ENCODE measurements at places on chromosomes 2 and 18.
A peak's percentile ranks its signal among the peaks of the same experiment; 100 is the strongest.

GRCh38 chr2:7934476-7934875, 747.4 kb upstream of the ID2 start:
- no peak for DNase-seq

DNA sequence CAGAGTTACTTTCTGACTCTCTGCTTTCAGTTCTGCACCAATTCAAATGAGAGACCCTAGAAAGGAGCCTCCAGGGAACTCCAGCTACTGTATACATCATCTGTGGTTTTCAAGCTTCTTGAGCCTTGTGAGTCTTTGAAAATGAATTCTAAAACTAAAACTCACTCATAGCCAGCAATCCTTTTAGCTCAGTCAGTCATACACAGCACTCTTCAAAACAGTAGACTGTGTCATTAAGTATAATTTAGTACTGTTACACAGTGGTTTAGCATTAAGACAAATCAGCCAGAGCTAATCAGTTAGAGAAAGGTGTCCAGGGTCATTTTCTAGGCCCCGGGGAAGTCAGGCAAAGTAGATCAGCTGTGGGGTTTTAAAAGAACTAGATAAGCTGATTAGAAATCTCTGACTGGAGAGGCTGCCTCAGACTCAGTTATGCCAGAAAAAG, 322.1 kb upstream of the THUMPD2 start:
- DNase-seq = no peak

DNA sequence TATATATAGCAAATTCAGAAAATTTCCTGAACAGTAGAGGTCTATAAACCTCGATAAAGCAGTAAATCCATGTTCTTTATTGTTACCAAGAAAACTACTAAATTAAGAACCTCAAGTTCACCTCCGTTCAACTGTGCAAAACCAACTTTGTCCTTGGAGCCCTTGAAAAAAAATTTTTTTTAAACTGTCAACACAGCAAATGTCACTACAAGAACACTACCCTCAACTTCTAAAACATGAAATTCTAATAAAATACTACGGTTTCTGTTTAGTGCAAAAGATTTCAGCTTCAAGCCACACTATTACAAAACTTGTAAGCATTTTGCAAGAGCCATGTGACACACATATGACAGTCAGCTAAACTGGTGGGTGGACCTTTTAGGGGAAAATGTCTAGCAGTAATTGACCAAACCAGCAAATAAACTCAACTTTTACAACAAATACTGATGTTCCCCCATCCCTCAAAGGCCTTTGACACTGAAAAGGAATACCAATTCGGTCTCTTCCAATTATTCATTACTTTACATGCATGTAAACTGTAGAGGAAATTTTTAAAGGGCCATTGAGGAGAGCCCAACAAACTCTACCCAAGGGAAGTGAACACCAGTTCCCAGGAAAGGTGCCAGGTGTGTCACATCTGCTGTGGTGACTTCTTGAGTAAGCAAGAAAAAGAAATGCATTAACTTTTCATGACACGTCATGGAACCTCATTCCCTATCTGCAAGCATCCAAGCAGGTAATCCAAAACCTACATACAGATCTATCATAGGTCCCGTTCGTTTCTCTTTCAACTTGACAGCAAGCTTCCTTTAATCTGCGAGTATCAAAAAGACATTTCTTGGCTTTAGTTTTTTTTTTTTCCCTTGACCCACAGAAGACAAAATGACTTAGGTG, 1.4 kb downstream of the RAB1A start:
- no peak for DNase-seq

- DNase-seq = peak; percentile 54
Measured at GRCh38 chr2:69138247-69138772, 125.3 kb downstream of the ANTXR1 start.

- no peak for DNase-seq
Measured at GRCh38 chr2:141455211-141455826, 675.5 kb downstream of the LRP1B start.

DNA sequence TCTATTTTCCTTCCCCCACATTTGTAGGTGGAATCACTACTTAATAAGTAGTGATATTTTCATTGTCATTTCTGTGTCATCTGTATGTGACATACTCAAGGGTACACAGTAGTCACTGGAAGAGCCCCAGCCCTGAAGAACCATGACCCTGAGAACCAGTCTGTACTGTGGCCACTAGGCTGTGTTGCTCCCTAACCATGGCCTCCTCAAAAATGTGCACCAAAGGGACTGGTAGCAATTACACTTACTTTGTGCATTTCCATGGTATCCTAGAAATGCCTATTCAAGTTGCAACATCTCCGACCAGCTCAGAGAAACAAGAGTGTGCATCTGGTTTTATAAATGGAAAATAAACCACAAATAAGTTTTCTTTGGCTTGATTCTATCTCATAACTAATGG, 155.1 kb downstream of the DOCK10 start:
- no peak for DNase-seq

GRCh38 chr2:230412371-230412711, 3.7 kb upstream of the SP100 start:
- DNase-seq = no peak

GRCh38 chr2:78876316-78876688, 149.2 kb upstream of the REG3G start:
- DNase-seq = no peak

DNA sequence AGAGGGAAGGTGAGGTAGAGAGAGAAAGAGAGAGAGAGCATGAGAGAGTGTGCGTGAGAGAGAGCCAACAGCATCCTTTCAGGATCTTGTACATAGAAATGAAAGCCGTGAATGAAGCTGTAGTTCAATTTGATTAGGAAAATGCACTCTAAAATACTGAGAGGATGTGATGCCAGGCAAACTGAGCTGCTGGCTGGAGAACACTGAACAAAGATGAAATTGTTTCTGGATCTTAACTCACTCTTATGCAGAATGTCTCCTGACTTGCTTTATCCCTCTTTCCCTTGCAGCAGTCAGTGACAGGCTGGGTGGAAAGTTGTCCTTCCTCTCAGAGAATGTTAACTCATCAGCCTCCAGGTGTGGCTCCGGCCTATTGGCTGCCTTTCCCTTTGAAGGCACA, 10.7 kb downstream of the LYPD1 start:
- DNase-seq = no peak

DNA sequence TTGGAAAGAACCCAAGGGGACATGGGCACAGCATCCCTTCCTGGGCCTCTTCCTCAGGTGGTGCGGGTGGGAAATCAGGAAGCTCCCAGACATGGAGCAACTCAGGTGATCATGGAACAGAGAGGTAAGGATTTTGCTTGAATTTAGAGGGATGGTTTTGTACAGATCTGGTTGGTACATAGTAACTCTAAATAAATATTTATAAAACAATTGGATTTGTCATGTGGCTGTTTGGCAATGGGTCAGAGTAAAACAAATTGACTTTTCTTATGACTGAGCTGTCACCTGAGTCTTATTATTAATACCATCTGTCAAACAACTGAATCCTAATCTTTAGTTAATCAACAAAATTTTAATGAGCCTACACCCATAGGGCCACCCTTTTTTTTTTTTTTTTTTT, 19.4 kb upstream of the TMEM178A start:
- DNase-seq = no peak
